ENCODE measurements at places on chromosomes 5 and 9.
A peak's percentile ranks its signal among the peaks of the same experiment; 100 is the strongest.

GRCh38 chr5:62314213-62314830, 8.3 kb downstream of the KIF2A start:
- DNase-seq: no peak

DNA sequence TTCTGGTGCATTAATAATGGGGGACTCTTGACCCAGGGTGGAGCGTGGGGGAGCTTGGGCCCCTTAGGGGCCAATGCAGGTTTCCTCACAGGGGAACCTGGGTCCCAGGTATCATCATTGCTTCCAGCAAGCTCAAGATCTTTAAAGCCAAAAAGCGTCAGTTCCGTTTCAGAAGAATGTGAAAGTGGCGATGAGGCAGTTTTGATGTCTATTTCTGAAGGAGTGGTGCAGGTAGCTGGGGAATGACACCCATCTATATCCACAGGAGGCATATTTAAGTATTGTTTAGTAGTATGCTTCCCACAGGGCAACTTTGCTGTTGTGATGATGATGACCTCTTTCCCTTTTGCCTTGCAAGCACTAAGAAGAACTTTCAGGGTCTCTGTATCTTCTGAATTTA, 10.8 kb downstream of the ANKRD34B start:
- no peak for DNase-seq

- no peak for DNase-seq
Observed at GRCh38 chr9:11269036-11269435, 656.2 kb upstream of the PTPRD start.

DNA sequence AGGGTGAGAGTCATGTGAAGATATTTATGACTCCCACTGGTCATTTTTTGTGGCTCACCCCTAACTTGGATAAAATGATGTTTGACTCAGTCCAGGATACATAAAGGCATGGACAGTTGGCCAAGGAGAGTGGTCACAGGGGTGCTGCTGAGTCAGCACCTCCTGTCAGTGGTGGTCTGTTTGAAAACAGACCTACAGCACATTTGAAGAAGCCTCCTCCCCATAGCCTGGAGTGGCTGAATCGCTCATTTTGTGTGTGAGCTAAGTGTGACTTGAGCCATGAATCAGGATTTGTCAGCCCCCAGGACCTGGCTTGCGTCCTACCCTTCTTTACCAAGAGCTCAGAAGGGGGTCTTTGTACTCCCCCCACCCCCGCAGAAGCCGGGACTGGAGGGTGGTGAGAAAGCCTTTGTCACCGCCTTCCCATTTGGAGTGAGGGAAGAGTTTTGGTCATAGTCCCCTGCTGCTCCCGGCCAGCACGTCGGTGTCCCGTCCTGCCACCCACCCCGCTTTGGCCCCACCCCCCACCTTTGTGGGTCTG, 35.6 kb downstream of the TRIO start:
- no peak for DNase-seq

GRCh38 chr9:16752601-16753000, 117.9 kb downstream of the BNC2 start:
- DNase-seq: no peak

GRCh38 chr5:17727098-17727497, 92.8 kb downstream of the TAF11L14 start:
- DNase-seq: peak; percentile 45

GRCh38 chr5:130068988-130069387, 164.7 kb downstream of the CHSY3 start:
- DNase-seq: no peak

- peak; percentile 16 for DNase-seq
Observed at GRCh38 chr9:26786564-26786963, 106.0 kb downstream of the CAAP1 start.

DNA sequence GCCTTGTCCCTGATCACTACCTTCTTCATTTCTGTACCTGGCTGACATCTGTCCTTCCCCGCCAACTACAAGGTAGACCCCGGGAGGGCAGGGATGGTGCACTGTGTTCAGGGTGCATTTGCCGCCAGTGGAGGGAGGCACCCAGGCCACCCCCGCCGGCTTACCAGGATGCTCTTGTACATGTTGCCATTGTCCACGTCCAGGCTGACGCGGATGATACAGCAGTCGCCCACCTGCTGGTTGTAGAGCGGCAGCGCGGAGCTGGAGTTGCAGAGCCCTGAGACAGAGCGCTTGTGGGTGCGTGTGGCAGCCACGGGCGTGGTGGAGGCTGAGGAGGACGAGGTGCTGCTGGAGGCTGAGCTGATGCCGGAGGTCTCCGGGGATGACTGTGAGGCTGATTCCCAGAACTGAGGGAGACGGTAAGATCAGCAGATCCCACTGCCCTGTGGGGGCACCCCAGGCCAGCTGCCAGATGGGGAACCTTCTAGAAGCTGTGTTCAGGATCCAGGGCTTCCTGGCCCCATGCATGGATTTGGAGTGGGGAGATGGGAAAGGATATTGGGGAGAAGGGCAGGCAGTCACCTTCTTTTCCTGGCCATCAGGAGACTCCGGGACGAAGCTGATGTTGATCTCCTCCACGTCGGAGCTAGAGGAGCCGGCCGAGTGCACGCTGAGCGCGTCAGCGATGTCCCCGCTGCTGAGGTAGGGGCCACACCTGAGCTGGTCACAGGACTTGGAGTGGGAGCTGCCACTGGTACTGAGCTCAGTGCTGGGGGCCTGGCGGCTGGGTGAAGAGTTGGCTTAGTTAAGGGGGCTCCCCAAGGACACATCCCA, 19.5 kb downstream of the RALGDS start:
- no peak for DNase-seq

Data from NCI-H524 treated with DMSO at 0.1 percent for 48 hours (cell line).